Right hindlimb (tissue), 1 donor: ENCODE measurements at places on chromosomes 12 and 14.
A peak's percentile ranks its signal among the peaks of the same experiment; 100 is the strongest.

DNA sequence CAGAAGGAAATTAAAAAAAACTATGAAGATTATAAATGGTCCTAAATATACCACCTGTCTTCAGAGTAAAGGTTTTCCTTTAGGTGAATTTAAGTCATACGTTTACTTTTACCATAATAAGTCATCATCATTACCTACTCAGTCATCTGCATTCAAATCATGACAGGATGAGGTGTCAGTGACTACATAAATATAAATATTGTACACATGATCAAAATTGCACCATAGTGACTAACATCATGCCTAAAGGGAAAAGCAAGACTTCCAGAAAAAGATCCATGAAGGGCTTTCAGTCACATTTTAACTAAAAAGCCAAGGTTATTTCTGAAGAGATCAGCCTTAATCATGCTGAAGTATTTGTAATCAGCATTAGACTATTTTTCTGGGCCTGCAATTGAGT lies 759.9 kb upstream of the FLRT2 start:
- DNase-seq = no peak

- no peak for DNase-seq
These were observed 48.1 kb downstream of the RERG start for GRCh38 chr12:15173142-15173541.

GRCh38 chr12:81360916-81361315 lies 283.0 kb downstream of the ACSS3 start:
- DNase-seq = no peak

DNA sequence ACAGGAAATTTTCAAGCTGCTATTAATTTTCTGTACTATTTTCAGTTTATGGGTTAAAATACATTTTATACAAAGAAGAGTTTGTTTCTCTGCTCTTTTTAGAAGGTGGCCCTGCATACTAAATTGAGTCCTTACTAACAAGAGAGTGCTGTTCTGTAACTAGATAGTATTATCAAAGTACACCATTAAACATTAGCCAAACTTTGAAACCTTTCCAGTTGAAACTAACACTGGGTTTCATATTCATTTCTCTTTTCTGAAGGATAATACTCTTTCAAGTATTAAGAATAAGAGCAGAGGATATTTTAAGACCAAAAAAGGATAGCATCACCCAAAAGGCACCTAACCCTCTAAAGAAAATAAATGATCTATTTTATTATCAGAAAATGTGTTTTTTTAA lies 47.2 kb downstream of the PEBP1 start:
- DNase-seq = no peak

DNA sequence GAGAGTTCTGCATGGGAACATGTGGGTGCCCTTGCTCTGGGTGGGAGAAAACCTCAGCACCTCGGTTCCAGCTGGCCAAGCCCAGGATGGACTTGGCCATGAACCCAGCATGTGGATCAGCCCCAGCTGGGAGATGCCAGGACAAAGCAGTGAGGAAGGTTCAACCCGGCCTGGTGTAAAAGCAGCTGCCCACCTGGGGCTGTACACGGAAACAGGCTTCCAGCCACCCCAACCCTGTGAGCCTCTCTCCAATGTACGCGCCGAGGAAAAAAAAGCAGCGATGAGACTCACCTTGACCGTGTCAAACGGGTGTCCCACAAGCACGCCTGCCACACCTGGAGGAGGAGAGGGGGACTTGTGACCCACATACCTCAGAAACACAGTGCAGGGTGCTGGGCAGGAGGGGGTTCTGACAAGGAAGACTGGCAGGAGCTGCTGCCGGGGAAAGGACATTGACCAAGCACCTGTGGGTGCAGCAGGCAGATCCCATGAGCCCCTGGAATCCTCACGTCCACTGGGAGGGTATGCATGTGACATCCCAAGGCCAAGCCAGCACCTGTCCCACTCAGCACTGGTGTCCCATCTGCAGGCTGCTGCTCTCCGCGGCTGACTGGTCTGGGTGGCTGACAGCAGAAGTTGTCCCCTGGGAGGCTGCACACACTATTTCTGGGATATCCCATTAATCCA lies 7.5 kb downstream of the SLC25A29 start:
- DNase-seq = peak; percentile 18

DNA sequence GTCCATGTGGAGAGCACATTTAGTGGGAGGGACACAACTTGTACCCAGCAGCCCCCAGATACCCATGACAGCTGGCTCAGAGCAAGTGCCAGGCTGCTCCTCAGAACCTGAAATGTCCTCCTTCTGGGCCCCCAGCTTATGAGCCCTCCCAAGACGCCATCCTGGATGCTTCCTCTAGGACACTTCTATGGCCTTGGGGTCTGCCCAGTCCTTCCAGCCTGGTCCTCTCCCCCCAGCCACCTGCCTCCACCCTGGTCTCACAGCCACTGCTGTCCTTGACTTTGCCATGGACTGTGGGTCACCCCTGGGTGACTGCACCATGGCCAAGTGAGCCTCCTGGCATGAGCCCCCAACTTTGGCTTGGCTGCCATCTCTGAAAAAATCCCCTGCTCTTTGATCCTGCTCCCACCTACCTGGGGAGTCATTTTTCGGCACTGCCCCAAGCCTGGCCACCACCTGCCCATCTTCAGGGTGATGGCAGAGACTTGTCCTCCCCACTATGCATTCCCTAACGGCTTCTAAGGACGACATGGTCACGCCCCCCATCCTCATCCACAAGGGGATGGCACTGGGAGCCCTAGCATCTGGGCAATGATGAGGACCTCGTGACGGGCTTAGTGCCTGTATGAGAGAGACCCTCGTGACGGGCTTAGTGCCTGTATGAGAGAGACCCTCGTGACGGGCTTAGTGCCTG lies 323.7 kb downstream of the TMEM121 start:
- DNase-seq = peak; percentile 9

DNA sequence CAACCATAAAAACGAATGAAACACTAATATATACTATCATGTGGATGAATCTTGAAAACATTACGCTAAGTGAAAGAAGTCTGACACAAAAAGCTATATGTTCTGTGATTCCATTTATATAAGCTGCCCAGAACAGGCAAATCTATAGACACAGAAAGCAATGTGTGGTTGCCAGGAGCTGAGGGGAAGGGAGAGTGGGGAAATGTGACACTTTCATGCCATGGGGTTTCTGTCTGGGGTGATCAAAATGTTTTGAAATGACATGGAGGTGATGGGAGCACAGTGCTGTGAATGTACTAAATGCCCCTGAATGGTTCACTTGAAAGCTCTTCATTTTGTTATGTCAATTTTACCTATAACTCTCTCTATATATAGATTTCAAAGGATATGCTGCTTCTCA lies 30.1 kb downstream of the ATG14 start:
- no peak for DNase-seq

DNA sequence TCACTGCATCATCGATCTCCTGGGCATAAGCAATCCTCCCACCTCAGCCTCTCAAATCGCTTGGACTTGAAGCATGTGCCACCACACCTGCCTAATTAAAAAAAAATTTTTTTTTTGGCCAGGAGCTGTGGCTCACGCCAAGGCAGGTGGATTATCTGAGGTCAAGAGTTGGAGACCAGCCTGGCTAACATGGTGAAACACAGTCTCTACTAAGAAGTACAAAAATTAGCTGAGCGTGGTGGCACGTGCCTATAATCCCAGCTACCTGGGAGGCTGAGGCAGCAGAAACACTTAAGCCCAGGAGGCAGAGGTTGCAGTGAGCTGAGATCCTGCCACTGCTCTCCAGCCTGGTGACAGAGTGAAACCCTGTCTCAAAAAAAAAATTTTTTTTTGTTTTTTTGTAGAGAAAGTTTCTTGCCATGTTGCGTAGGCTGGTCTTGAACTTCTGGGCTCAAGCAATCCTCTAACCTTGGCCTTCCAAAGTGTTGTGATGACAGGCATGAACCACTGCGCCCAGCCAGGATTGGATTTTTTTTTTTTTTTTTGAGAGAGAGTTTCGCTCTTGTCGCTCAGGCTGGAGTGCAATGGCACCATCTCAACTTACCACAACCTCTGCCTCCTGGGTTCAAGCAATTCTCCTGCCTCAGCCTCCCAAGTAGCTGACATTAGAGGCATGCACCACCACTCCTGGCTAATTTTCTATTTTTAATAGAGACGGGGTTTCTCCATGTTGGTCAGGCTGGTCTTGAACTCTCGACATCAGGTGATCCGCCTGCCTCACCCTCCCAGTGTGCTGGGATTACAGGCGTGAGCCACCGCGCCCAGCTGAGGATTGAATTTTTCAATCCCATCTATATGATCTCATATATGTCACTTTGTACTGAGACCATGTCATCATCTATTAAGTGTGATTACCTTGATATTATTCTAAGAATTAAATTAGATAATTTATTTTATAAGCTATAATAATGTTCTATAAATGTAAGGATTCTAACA lies 12.4 kb downstream of the SLC2A3 start:
- no peak for DNase-seq

- DNase-seq = no peak
These were observed 42.6 kb upstream of the FOXJ2 start for GRCh38 chr12:7989827-7990491.

DNA sequence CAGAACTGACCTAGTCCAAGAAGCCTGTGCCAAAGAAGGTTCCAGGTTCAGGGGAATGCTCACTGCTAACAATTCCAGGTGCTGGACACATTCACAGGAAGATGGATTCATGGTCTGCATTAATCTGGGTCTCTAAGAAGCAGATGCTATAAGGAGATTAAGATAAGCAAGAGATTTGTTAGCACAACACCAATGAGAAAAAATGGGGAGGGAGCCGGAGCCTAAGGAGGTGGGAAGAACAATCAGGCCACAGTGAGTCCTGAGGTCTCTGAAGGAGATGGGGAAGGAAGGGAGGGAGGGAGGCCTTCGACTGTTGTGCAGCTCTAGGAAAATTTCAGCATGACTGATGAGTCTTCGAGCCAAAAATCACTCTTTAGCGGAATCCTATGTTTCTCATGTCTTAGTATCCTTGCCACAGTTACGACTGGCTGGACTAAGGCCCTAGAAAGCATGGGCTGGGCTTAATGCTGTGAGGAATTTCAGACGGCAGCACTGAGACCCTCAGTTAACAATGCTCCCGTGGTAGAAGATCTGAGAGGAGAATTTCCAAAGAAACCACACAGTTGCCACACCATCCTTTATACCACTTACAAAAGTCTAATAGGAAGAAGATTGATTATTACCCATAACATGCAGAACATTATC lies 31.5 kb upstream of the PTGDR start:
- peak; percentile 30 for DNase-seq

DNA sequence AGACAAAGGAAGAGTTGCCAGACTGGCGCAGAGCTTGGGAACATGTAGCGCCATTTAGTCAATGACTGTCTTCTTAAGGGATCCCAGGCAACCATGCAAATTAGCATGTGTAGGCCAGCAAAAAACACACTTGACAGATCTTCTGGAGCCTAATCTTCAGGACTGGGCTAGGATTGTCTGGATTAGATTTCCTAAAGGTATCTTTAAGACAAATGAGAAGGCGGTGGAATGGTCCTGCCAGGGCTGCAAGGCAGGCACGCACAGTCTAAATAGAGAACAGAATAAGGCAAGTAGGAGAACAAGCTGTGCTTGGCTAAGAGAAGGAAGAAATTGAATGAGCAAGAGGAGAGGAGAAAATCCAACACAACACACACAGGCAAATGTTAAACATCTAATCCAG lies 80.0 kb downstream of the CIT start:
- DNase-seq = no peak

GRCh38 chr14:57266065-57266464 lies 2.6 kb downstream of the EXOC5 start:
- no peak for DNase-seq

DNA sequence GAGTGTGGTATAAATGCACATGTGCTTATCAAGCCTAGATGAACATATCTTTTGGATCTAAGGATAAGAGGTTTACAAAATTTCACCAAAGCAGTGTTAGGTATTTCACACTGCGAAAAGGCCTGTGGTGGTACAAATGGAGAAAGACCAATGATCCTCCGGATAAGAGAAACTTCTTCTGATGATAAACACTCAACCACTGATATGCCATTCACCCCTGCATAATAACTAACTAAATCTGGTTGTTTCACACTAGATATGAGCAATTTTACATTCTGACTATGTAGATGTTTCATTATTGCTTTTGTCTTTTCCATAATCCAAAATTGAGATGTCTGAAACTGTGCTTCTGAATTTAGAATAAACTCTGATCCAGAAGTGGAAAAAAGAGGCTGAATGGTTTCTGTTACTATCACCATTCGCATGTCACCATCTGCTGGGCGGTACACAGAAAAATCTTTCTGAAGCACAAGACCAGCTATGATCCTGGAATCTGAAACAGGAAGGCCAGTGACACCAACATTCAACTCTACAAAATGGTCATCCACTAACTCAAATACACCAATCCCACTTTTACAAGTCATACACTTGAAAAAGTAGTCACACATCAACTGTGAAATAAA lies 1.3 kb downstream of the BBS10 start:
- peak; percentile 42 for DNase-seq

DNA sequence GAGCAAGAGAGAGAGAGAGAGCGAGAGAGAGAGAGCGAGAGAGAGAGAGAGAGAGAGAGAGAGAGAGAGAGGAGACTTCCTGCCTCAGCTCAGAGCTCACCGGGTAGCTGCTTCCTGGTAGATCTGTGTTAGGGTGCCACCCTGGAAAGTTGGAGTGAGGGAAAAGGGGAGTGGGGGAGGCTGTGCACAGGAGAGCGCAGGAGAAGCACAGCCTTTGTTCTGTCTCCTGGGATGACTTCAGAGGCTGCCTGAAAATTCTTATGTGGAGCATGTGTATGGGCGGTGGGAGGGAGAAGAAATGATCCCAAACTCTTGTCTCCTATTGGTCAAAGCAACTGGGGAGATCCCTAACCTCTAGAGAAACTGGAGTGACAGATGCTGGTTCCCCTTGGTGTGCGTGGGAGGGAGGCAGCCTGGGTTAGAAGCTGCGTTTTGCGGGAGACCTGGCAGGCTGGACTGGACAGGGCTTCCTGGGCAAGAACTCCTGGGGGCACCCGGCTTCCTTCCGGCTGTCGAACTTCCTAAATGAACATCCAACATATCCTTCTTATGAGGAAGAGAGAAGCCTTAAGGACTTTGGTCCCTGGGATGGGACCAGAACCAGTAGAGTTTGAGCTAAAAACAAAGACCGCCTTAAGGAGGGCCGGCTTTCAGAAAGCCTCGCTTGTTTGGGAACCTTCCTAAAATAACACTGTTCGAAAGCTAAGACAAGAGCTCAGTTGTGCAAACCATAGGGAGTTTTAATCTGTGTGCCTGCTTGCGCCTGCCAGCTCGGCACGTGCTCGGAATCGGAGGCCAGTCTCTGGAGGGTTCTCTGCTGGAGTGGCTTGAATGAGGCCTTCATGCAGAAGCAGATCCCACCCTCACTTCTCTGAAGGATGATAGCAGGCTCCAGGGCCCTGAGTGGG lies 30.4 kb upstream of the BEGAIN start:
- DNase-seq = peak; percentile 77

DNA sequence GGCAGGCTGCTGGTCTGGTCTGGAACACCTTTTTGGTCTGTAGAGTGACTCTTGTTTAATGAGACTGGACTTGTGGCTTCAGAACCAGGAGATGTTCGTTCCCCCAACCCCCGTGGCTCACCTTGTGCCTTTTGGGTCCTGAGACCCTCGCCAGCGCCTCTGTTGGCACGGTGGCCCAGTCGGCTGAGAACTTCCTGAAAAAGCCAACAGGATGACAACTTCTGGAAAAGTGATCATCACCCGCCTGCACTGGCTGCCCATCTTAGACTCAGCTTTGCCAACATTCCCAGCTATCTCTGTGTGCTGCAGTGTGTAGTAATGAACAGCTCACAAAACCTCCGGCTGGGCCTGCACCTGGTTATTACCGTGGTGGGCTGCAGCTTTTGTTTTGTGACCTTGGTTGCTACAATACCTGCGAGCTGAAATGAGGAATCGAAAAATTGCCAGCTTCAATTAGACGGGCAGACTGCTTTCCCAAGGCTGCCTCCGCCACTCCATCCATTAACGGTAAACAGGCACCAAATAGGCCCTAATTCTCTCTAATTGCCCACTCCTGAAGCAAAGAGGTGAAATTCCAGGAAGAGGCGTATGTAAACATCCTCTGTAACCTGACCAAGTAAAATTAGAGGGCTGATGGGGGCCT lies 16.0 kb downstream of the MEG3 start:
- DNase-seq = no peak
